ENCODE measurements at places on chromosomes 2 and 18.

DNA sequence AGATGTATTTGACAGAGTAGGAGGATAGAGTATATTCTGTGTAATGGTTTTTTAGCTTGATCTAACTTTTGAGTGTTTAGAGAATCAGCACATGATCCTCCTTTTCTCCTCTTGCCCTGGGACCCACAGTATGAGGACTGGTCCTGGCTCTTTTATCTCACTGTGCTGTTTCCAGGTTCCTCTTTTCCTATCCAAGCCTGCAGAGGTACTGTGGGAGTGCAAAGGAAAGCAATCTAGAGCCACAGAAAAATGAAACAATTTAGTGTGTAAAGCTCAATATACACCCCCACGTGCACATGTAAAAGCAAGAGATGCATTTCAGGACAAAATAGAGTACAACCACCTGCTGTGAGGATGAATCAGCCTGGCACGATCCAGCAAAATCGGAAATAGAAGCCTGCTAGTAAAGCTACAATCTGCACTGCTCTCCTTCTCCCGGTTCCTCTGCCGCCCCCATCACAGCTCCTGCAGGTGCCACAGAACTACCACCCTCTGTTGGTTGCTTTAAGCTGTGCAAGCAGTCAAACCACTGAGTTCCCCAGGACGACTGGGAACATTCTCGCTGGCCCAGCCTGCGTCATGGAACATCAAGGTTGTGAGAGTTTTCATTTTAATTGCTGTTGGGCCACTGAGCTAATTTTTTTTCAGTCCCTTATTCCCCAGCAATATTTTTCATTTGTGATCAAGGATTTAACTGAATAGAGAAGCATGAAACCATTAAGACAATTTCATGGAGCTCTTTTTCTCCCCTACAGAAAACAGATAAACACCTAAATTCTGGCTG is 47.8 kb upstream of the MAPRE3 start:
- peak; percentile 33 for DNase-seq

DNA sequence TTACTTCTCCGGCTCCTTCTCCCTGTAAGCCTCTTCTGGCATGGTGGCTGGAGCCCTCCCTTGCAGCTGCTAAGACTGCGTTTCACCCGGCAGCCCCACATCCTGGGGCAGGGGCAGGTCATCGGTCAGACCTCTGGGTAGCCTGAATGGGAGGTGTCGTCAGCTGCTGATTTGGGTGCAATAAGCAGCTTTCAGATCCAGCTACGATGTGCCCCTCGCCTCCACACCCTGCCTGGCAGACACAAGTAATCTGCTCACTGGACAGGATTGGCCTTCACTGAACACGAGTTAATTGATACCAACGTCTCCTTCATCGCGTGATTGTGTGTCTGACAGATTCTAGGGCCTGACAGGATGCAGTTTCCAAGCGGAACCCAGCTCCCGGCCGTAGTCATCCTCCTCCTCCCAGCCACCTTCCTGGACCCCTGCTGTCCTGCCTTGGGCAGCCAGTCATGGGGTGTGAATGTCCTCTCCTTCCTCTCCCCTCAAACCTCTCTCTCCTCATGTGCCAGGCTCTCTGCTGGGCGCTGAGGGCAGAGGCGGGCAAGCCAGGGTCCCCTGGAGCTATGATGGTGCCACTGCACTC is 18.9 kb upstream of the PDIA6 start:
- DNase-seq = no peak

DNA sequence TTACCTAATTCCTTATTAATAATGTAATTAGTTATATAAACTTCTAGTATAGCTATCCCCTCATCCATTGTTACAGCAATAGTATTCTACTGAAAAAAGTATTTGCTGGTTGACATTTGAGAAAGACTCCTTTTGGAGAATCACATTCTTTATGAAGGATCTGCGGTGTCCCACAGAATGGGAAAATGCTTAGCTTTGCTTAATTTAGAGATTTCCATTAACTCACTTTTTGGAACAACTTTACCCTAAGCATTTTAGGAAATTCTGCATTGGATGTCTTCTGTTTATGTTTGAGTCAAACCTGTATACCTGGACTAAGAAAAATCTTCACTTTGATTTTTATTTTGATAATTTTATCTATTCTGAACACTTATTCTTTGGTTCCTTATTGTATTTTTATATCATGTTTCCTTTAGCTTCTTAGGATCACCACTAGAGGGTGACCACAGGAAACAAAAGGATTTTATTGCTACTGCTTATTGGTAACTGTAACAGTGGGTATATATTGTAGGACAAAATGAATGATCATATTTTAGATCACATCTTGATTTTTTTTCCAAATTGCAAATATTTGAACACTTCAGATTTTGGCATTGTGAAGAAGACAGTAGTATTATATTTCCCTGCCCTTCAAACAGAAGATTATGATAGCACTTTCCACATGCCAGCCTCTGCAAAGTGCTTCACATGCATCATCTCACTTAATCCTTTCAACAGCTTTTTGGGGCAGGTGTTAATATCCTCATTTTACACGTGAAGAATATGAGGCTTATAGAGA is 79.6 kb downstream of the MIB1 start:
- DNase-seq = no peak

GRCh38 chr2:134305109-134305491 is 51.2 kb downstream of the MGAT5 start:
- DNase-seq = no peak

DNA sequence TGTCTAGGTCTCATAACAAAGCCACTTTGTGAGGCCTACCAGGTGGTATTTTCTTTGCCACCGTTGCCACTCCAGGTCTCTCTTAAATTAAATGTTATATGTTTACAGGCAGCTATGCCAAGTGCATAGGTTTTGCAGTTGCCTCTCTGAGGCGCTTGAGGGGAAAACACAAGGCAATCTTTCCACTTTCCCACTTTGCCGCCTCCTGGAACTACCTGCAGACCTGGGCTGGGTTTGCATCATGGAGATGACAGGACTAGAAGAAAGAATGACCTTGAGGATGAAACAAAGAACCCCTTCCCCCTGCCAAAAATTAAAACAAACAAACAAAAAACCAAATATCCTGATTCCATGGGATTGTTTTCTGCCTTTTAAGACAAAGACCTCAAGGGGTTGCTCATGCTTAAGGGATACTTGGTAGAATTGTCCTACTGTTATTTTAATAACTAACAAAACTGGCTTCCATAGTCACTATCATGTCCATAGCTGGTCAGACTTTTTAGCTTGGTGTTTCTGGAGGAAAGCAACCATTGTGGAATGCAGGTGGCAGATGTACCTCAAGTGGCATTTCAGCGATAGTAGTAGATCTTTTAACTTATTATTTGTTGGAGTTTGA is 159.9 kb downstream of the PRPF40A start:
- DNase-seq = no peak

Data from GM18507 (cell line).